Activated naive CD4-positive, alpha-beta T cell (primary cell): ENCODE measurements at places on chromosomes 7 and 10.

GRCh38 chr7:123941391-123942180 is 16.5 kb downstream of the SPAM1 start:
- DNase-seq, result no peak

DNA sequence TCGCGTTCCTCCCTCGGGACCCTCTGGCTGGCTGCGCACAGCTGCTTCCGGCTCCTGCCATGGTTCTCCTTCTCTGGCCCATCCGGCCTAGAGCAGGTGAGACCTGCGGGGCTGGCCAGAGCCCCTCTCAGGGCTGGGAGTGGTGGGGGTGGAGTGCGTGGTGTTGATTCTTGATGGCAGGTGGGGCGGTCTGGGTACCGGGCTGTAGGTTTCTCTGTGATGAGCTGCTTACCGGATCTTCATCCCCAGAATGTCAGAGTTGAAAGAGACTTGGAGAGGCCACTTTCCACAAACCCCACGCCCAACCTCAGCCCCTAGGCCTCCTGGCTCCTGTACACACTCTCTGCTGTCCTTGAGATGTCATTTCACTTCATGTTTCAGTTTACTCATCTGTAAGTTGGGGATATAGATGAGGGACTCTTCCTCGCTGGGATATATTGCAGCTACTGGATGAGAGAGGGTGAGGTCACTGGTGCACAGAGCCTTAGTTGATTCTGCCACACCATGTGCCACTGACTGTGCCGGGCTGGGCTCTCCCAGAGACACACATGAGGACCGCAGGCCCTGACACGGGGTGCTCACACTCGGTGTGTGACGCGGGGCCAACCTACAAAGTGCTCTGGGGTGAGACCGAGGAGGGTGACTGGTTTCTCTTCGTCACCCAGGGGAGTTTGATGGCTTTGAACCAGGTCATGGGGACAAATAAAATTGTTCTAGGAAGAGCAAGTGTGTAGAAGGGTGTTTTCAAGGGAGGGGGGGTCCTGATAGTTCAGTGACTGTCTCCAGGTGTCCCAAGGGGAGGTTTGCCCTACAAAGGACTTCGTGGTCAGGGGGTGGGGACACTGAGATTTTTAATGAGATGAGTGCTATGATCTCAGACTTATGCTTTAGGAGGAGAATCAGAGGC is 29.5 kb downstream of the ZNF775 start:
- no peak for DNase-seq

GRCh38 chr10:81963606-81964005 is 88.6 kb downstream of the NRG3 start:
- no peak for DNase-seq

DNA sequence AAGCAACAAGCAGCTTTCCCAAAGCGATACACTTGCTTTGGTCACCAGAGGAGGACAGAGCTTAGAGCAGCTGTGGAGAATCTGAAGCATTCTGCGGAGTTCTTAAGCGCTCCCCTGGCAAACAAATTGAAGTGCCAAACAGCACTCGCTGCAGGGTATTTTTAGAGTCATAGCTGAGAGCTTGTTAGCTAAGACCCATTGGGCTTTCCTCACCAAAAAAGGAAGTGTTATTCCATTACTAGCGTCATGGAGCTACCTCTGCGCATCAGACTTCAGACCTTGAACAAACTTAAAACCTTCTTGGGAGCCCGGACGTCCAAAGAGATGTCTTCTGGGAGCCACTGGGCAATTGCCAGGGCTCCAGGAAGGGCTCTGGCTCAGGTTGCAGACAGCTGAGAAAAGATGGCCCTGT is 23.2 kb upstream of the BMPR1A start:
- DNase-seq, result no peak

DNA sequence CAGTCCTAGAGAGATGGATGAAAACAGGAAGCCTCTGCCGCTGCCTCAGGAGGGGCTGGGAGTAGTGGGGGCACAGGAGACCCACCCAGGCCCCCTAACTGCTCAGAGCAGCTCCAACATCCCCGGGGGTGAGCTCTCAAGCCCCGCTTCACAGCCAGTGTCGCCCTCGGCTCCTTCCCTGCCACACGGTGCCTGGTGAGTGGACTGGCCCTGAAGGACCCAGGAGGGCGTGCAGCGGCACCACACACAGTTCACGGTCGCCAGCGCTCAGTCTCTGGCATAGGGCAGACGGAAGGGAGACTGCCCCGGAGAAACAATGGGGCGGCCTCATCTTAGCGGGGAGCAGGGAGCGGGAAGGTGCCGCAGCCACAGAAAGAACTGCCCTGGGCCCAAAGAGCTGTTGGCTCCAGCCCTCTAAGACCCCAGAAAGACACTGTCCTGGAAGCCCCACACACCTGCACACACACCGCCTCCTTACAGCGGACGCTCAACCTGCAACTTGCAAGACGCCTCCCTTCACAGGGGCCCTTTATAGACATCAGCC is 1.2 kb downstream of the CLDN15 start:
- DNase-seq, result no peak

- no peak for DNase-seq
Observed at GRCh38 chr7:15921576-15921975, 235.1 kb upstream of the MEOX2 start.

GRCh38 chr7:93601363-93601762 is 26.8 kb upstream of the CALCR start:
- no peak for DNase-seq

- no peak for DNase-seq
Observed at GRCh38 chr7:114970732-114971131, 48.8 kb downstream of the MDFIC start.

DNA sequence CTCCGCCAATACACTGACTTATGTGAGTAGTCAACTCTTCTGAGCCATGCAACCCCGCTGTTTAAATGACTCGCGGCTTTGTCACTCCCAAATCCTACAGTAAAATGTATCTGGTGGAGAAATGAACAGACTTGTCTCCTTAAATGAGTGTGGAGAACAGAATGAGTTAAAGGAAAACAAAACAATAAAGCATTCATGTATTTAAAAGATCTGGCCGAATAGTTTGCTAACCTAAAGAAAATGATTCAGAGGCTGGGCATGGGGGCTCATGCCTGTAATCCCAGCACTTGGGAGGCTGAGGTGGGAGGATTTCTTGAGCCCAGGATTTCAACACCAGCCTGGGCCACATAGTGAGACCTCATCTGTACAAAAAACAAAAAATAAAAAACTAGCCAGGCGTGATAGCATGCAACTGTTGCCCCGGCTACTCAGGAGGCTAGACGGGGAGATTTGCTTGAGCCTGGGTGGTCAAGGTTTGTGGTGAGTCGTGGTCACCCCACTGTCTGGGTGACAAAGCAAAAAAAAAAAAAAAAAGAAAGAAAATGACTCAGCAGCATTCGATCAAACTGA is 86.5 kb upstream of the PFKP start:
- no peak for DNase-seq

DNA sequence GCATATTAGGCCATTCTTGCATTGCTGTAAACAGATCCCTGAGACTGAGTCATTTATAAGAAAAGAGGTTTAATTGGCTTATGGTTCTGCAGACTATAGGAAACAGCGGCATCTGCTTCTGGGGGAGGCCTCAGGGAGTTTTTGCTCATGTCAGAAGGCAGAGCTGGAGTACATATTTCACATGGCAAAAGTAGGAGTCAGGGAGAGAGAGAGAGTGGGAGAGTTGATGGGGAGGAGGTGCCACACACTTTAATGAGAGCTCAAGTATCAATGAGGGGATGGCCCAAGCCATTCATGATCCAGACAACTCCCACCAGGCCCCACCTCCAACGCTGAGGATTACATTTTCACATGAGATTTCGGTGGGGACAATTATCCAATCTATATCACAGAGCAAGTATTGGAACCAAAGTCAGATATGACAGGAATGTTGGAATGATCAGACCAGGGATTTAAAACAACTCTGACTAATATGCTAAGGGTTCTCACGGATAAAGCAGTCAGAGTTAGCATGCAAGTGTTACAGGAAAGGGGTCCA is 795.3 kb upstream of the CELF2 start:
- no peak for DNase-seq

DNA sequence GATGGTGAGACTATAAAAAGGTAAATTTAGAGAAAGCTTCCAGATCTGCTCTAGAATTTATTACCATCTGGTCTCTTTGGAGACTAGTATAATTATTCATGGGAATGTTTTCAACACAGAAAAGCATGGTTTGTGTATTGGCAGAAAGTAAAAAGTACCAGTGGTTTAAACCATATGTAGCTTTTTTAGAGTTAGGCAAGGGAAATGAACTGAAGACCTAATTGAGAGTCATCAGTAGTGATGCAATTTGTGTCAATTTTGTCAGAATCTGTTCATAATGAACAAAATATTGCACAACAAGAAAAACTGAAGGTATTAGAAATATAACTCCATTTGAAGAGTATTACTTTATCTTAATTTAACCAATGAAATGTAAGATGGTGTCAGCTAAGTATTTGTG is 181.4 kb downstream of the ADK start:
- DNase-seq, result no peak

GRCh38 chr10:95467162-95467599 is 94.0 kb downstream of the SORBS1 start:
- no peak for DNase-seq

DNA sequence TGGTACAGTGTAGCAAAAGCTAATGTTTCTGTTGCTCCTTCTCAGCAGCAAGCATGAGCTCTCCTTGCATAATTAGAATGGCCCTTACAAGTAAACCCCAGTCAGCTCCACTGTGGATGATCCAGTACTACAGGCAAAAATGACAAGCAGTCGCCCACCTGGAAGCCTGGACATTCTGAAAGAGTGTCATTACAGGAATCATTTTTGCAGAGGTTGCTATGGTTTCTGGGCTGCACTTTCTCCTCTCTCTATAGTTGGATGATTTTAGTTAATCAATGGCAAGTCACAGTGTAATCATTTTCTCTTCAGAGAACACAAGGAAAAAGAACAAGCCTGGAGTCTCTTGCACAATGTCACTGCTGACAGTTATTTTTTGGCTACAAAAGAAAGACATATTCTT is 102.9 kb upstream of the MYO3A start:
- DNase-seq, result no peak

DNA sequence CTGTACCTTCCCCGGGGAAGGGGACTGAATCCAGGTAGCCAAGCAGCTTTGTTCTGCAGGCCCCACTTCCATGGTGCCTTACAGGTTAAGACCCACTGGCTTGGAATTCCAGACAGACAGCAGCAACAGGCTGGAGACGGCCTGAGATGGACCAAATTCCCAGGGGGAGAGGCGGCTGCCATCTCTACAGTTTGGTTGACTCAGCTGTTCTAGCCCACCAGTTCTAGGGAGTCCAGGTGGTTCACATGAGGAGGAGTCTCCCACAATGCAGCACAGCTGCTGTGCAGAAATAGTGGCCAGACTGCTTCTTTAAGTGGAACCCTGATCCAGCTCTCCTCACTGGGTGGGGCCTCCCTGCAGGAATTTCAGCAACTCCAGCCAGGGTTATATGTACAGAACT is 74.1 kb downstream of the C10orf67 start:
- DNase-seq, result no peak

- DNase-seq, result no peak
Observed at GRCh38 chr10:112361951-112362751, 11.8 kb upstream of the ACSL5 start.

DNA sequence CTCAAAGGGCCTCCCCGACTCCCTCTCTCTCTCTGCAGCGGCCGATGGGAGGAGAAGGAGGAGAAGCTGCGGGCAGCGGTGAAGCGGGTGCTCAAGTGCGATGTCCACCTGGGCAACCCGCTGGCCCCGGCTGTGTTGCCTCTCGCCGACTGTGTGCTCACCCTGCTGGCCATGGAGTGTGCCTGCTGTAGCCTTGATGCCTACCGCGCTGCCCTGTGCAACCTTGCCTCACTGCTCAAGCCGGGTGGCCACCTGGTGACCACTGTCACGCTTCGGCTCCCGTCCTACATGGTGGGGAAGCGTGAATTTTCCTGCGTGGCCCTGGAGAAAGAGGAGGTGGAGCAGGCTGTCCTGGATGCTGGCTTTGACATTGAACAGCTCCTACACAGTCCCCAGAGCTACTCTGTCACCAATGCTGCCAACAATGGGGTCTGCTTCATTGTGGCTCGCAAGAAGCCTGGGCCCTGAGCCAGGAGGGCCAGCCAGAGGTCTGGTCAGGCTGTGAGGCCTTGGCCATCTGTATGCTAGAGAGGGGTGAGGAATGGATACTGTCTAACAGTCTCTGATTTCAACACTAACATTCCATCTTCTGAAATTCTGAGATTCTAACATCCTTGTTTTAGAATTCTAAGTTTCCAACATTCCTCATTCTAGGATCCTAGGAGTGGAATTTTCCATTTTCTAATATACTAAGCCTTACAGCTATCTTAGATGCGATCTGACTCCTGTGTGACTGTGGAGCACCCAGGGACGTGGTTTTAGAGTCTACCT is 3.6 kb downstream of the INMT start:
- no peak for DNase-seq

DNA sequence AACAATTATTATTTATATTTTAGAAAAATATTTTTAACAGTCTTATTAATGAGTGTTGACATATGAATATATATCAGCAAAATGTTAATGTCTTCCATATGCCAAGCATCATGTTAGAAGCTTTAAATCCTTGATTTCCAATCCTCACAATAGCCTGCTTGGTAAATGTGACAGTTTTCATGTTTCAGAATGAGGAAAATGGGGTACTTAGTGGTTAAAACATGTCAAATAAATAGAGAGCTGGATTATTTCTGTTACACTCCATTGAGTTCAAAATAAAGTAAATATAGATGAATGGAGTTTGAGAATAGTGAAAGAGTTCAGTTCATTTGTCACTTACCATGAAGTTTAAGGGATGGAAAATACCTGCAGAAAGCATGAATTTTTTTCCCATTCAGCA is 377.4 kb downstream of the MALRD1 start:
- DNase-seq, result no peak

DNA sequence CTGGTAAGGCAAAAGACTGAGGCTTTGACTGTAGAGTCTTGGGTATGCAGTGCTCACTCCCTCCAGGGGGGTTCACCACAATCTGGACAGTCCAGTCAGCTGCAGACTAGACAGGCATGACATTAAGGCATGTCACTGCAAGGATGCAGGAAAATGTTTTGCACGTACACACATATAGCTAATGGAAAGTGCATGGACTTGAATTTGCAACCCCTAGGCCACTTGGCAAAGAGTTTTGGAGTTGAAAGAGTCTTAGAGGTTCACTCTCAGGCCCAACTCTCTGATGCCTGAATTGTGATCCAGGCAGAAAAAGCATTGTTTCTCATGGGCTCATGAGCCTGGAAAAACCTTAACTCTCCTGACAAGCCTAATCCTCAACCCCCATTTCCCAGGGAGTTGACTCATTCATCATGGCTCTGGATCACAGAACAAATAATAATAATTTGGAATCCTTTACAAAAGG is 51.9 kb downstream of the LAMB4 start:
- DNase-seq, result no peak

- no peak for DNase-seq
Observed at GRCh38 chr7:69799048-69799697, 200.9 kb downstream of the AUTS2 start.

DNA sequence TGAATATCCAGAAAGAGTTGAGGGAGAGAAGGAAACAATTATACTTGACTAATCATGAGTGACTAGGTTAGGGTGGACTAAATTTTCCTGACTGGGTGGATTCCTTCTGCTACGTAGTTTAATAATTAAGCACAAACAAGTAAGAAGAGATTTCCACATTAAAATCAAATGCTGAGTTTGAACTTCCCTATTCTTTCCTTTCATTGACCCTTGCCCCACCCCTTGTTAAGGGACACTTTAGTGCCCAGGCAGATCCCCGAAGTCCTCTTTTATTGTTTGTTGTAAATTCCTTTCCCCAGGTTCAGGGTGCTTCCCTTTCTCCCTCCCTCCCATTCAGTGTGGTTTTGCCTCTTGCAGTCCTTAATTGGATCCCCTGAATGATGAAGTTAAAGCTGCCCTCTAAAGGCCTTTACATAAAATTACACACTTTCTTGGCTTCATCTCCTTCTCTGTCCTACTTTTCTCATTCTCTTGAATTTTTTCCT is 8.8 kb upstream of the SPAM1 start:
- DNase-seq, result no peak
